ENCODE measurements at places on chromosomes 11 and 22.

- no peak for DNase-seq
Measured at GRCh38 chr11:106249617-106250239, 172.3 kb downstream of the AASDHPPT start.

DNA sequence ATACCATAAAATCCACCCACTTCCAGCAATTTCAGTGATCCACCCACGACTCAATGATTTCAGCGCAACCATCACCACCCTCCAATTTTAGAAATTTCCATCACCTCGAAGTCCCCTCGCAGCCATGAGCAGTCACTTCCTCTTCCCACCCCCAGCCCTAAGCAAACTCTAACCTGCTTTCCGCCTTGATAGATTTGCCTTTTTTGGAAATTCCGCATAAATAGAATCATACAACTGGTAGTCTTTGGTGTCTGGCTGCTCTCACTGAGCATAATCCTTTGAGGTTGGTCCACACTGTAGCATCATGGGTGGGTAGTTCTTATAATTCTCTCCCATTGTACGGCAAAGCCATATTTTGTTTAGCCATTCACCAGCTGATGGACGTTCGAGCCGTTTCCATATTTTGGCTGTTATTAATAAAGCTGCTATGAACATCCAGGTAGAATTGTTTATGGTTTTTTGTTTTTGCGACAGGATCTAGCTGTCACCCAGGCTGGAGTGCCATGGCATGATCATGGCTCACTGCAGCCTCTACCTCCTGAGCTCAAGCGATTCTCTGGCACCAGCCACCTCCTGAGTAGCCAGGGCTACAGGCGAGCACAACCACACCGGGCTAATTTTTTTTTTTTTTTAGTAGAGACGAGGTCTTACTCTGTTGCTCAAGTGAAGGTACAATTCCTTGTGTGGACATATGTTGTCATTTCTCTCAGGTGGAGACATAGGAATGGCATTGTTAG lies 16.0 kb downstream of the PIM3 start:
- no peak for DNase-seq

DNA sequence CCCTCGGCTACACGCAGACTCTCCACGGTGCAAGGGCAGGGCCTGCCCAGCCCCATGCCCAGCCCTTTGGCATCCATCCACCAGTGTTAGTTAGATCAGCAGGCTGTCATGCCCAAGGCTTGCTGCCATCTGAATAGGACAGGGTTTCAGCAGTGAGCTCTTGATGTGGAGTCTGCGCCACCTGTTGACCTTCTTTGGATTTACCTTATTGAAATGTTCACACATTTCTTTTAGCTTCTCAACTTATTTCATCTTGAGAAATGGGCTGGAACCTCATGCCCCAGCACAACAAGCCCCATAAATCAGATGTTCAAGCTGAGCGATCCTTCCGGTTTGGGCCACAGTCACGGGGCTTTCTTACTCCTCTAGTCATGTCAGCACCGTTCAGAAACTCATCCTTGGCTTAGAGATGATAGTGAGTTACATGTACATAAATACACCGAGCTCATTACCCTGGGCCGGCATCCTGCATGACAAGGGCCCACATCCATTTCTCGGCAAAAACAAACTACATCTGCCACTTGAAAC lies 61.7 kb downstream of the PARVB start:
- DNase-seq = peak; percentile 26

DNA sequence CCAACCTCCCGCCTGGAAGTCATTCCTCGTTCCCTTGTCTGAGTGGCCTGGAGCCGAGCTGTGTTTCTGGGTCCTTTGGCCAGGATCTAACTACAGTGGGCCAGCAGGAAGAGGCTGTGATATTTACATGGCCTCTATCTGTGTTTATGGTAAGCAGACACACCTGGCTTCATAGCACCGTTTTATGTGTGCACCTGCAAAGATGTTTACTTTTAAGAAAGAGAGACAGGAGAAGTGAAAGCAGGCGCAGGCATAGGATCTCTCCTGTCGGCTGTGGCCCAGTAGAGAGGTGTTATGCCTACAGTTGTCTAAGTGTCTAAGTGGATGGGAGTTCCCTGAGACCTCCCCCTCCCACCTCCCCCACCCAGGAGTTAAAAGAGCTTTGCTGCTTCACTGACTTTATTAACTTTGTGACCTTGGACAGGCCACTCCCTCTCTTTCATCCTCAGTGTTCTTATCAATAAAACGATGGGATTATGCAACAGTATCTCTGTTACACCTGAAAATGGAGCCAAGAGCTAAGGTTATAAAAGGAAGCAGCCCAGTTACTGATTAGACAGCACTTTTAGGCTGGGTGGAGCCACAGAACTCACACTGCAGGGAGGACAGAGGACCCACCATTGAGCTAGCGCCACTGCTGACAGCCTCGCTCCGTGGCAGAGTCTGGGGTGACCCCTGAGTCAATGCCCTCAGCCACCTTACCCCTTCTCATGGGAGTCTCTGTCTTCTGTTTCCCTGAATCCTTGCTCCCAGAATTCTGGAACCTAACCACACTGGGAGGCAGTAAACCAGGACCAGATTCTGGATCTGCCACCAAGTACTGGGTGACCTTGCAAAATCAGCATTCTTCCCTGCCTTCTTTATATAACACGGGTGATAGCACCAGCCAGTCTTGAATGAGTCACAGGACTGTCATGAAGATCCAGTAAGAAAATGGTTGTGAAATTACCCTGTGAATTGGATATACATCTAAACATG lies 22.0 kb downstream of the ST14 start:
- peak; percentile 21 for DNase-seq

- DNase-seq = peak; percentile 75
Measured at GRCh38 chr11:73271936-73272679, at the start of gene P2RY6. TSS of gene P2RY6 (plus strand) at chr11:73272338. CDS start at chr11:73296519, 24,181 bp downstream.

DNA sequence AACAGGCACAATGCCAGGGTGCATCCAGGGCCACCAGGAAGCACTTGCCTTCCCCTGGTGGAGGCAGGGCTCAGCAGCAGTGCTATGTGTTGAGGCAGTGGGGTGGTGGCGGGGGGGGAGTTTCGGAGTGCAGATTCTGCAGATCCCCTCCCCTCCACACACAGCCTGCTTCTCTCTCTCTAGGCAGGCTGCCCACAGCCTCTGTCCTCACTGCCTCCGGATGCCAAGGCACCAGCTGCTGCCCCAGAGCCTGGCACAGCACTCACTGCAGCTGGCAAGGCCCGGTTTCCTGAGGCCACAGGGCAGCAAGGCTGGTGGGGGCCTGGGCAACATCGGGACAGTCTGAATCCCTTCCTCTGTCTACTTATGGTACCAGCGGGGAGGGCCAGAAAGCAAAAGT lies 35.8 kb downstream of the NRXN2 start:
- DNase-seq = no peak

DNA sequence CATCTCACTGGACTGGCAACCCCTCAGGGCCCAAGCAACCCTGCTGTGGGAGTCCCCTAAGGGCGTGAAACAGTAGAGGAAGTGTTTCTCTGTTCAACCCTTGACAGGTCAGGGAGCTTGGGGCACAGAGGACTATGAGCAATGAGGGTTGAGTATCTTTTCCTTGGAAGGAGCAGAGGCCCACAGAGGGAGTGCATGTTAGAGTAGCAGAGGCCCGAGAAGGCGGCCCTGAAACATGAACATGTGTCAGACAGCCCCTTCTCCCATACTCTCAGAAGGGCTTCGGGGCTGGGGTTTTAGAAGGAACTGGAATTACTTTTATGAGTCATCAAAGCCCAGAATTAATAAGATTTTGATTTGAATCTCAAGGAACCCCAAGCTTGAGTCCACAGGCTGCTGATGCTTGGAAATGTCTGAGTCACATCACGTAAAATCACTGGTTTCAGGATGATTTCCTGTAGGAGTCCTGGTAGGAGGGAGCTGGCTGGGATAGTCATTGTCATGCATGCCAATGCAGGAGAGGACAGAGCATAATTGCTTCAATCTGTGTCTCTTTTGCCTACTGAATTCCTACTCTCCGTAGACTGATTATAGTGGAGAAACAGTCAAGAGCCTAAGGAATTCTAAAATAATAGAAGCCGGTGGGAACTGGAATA lies 22.6 kb downstream of the C11orf71 start:
- peak; percentile 11 for DNase-seq

- no peak for DNase-seq
Measured at GRCh38 chr22:36463783-36464184, 17.7 kb downstream of the TXN2 start.

DNA sequence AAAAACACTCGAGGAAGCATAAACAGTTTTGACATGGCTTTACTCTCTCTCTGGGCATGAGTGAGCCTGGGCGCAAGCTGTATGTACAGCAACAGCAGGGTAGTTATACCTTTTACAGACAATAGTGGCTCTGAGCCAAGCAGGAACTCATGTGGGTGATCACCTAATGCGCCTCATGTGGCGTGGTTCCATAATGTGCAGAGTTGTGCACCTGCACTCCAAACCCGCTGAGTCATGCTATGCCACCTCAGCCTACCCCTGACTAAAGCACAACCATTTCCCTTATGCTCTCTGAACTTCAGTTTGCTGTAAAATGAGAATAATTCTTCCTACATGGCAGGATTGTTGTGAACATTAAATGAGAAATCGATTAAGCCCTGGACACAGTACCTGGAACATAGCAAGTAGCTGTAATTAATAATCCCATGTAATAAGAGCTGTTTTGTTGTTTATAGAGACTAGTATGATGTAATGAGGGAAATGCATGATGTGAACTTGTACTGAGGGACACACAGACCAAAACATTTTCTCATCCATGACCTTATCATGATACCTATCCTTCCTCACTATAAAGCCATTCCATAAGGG lies 71.6 kb downstream of the CCDC34 start:
- DNase-seq = no peak

DNA sequence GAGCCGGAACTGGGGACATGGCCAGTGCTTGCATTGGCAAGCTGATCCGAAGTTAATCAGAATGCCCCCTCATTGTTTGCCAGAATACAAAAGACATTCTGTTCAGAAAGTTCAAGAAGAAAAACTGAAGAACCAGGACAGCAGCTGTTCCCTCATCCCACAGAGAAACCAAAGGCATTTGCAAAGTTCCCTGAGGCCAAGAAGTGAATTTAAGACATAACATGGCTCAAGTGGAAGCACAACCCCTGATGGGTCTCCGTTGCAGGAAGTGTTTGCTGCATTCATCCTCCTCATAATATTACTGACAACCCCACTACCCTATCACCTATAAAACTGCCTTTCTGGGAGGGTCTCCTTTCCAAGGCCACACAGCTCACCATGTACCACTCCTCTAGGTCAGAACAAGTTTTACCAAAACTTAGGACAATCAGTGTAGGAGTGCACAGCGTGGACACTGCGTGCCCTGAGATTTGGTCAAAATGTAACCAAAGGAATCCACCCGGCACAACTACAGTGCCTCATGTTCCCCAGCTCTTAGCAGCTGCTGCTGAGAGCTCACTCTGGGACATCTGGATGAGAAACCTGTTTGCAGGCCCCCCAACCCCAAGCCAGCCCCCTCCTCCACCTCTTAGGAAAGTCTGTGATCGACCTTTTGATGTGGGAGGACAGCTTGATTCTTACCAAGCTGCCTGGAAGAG lies 101.6 kb upstream of the AKIP1 start:
- DNase-seq = no peak

GRCh38 chr11:47400768-47401279 lies 7.6 kb upstream of the SLC39A13 start:
- no peak for DNase-seq

- DNase-seq = no peak
Measured at GRCh38 chr11:103055221-103055890, 36.6 kb downstream of the DCUN1D5 start.

All from H54 (cell line).